ENCODE measurements at places on chromosomes 6 and 20.

GRCh38 chr20:7291323-7291943, 523.9 kb downstream of the BMP2 start:
- no peak for DNase-seq

DNA sequence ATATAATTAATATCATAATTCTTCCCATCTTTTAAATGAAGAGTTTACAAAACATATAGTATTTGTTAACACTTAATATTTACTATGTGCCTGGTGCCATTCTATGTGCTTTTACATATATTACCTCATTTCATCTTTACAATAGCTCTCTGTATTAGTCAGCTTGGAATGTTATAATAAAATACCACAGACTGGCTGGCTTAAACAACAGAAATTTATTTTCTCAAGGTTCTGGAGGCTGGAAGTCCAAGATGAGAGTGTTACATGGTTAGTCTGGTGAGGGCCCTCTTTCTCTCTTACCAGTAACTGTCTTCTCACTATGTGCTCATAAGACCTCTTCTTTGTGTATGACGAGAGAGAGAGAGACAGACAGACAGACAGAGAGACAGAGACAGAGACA, 110.2 kb downstream of the NKAIN2 start:
- no peak for DNase-seq

GRCh38 chr6:131784561-131784960, 23.3 kb upstream of the ENPP1 start:
- DNase-seq: no peak

- no peak for DNase-seq
Measured at GRCh38 chr6:93453956-93454355, 34.6 kb upstream of the EPHA7 start.

GRCh38 chr6:129699659-129700058, 10.3 kb downstream of the ARHGAP18 start:
- DNase-seq: no peak

GRCh38 chr6:54086439-54086838, 24.8 kb upstream of the MLIP start:
- DNase-seq: no peak

GRCh38 chr6:168361766-168362165, 42.2 kb upstream of the DACT2 start:
- no peak for DNase-seq

GRCh38 chr6:56484669-56485068, 158.0 kb downstream of the DST start:
- no peak for DNase-seq

GRCh38 chr20:52190437-52191131, 995 bp downstream of the ZFP64 start:
- no peak for DNase-seq

DNA sequence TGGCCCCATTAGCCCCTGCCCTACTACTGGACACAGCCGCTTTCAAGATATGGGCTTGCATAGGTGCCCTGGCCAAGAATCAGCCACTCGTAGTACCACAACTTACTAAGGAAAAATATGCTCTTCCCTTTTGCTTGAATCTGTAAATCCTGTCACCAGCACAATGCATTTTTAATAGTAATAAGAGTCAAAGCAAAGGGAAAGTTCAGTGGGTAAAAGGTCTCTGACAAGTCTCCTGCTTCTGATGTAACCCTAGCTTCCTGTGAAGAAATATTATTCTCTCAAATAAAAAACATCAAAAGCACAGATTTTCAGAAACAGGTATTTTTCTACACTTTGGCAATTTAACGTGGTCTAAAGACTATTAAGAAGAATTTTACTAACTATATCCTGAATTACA, 373.8 kb downstream of the GJA1 start:
- DNase-seq: no peak

GRCh38 chr6:45898941-45899682, 116.5 kb downstream of the CLIC5 start:
- DNase-seq: no peak

- DNase-seq: no peak
Measured at GRCh38 chr6:155943635-155944034, 488.0 kb upstream of the NOX3 start.

- DNase-seq: no peak
Measured at GRCh38 chr6:139644821-139645220, 270.4 kb upstream of the CITED2 start.

- DNase-seq: no peak
Measured at GRCh38 chr6:127924440-127924839, 23.6 kb upstream of the THEMIS start.

GRCh38 chr6:35191889-35192288, 21.9 kb upstream of the SCUBE3 start:
- DNase-seq: no peak

DNA sequence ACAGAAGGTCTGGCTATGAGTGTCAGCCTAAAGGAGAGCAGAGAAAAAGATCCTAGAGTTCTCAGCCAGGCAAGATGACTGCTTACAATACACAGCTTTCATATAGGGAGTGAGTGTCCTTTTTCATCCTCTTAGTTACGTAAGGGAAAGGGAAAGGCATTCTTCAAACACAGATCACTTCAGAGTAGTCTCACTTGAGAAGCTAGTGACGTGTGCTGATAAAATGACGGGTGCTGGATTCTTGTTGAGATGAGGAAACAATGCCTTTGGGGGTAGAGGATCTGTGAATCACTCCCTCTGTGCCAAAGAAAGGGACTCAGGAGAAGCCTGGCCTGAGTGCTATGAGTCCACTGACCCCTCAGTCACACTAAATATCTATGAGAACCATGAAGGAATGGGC, 117.3 kb downstream of the QRSL1 start:
- DNase-seq: no peak

GRCh38 chr20:62318400-62319345, 15.9 kb downstream of the ADRM1 start:
- no peak for DNase-seq

DNA sequence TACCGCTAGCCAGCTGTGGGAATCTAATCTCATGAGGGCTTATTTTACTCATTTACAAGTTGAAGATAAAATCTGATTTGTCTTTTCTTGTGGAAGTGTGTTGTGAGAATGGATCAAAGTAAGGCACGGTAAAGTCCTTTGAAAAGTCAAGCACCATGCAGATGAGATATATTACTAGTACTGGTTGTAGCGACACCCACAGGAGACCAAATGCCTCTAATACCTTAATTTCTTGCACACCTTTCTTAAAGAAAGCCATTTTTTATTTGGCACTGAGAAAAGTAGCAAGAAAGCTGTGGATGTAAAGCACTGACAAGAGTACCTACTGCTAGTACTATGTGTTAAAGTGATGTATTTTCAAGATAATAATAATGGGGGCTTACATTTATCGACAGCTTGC, 191.0 kb upstream of the MMS22L start:
- no peak for DNase-seq

DNA sequence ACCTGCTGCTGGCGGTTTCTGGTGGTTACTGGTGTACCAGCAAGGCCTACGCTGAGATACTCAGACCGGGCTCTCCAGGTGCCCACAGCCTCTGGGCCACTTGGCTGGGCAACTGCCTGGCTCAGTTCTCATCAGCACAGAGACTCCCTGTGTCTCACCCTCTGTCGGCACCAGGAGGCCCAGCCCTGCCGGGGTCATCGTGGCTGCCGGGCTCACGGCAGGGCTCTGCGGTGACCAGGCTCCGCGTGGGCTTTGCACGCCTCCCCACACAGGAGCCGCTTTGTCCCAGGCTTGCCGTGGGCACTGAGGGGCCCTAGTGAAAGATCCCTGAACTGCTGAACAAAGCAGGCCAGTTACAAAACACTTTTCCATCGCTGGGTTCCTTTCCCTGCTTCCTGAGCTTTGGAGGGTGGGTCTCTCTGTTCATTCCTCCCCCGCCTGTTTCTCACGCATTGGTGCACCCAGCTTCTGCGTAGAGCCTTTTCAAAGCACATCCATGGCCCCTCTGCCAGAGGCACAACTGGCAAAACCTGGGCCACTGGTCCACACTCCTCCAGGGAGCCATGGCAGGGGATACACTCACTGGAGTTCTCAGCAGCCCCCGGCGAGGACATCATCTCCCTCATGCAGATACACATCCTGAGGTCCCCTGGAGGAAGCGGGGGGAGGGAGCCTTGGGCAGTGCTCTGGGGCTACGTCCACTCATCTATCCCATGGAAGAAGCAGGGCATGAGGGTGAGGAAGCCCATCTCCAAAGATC, 117.0 kb downstream of the NFATC2 start:
- no peak for DNase-seq

DNA sequence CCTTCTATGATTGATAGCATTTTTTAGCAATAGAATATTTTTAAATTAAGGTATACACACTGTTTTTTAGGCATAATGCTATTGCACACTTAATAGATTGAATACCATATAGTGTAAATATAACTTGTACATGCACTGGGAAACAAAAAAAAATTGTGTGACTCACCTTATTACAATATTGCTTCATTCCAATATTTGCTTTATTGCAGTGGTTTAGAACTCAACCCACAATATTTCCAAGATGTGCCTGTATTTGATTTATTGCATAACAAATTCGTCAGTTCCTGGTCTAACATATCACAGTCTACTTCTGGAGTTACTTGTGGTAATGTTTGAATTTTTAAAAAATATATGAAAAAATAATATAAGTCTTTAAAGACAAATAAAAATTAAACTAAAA, 41.9 kb upstream of the DEFB112 start:
- DNase-seq: no peak

- DNase-seq: no peak
Measured at GRCh38 chr6:142906945-142907470, 38.0 kb downstream of the HIVEP2 start.

GRCh38 chr20:10915815-10916214, 242.0 kb upstream of the JAG1 start:
- DNase-seq: no peak

DNA sequence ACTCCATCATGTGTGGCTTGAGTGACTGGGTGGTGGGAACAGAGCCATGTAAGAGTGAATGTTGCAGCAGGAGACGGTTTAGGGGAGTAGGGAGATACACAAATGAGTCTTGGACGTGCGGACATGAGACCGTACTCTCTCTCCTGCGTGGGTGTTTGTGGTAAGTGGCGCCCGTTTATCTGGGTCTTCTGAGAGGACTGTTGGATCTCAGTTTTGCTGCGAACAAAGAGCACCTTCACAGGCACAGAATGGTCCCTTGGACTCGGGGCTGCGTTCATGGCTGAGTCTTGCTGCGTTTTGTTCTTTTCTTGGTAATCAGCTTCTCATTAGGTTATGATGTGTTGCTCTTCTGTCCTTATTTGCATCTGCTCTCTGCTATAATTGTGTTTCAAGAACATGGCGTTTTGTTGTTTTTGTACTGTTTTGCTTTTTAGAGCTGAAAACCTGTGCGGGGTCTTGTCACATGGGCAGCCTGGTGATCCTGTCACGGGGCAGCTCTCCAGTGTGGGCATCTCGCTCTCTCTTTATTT, 28.5 kb downstream of the STK35 start:
- no peak for DNase-seq

Measured in suprapubic skin (tissue), 4 donors.